ENCODE measurements at places on chromosomes 3 and 15.

GRCh38 chr3:66527246-66527645, 26.4 kb upstream of the LRIG1 start:
- no peak for DNase-seq

GRCh38 chr15:27260523-27260922, 289.5 kb downstream of the GABRG3 start:
- DNase-seq, result no peak

- no peak for DNase-seq
Observed at GRCh38 chr3:36823806-36824205, 59.5 kb upstream of the DCLK3 start.

- no peak for DNase-seq
Observed at GRCh38 chr3:163919154-163919553, 1159.1 kb downstream of the SI start.

DNA sequence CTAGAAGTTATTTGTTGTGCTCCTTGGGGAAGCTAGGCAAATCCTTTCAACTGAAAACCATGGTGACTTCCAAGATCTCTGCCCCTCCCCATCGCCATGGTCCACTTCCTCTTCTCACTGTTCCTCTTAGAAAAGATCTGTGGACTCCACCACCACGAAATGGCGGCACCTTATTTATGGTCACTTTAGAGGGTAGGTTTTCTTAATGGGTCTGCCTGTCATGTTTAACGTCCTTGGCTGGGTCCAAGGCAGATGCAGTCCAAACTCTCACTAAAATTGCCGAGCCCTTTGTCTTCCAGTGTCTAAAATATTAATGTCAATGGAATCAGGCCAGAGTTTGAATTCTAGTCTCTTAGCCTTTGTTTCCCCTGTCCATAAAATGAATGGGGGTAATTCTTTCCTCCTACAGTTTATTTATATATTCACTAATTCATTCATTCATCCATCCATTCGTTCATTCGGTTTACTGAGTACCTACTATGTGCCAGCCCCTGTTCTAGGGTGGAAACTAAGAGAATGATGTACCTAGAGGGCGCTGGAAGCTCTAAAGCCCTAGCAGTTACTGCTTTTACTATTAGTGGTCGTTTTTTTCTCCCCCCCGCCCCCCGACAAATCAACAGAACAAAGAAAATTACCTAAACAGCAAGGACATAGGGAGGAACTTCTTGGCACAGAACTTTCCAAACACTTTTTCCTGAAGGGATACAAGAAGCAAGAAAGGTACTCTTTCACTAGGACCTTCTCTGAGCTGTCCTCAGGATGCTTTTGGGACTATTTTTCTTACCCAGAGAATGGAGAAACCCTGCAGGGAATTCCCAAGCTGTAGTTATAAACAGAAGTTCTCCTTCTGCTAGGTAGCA, 657 bp downstream of the PATL2 start:
- peak; percentile 90 for DNase-seq

GRCh38 chr3:143601723-143602484, 246.4 kb downstream of the SLC9A9 start:
- DNase-seq, result no peak

DNA sequence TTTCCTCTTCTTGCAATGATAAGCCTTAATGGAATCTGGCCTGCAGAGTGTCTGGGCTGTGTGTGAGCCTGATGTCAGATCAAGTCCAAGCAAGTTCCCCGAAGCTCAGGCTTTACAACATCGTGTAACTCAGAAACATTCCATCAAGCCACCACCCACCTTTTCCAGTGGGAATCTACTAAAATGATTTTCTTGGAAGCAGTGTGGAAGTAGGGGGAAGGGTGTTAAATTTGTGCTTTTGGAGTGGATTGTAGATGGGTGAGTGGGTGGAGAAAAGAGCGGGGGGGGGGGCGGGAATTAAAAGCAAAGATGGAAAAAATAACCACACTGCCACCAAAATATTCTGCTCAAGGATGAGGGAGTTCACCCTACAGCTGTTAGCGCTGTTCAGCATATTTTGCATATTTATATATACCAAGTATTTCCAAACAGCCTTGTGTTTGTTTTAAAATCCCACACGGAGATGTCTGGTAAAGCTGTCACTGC, 53.6 kb downstream of the VGLL3 start:
- no peak for DNase-seq

GRCh38 chr3:65639444-65639843, 399.3 kb downstream of the MAGI1 start:
- DNase-seq, result no peak

- DNase-seq, result no peak
Observed at GRCh38 chr3:25046911-25047771, 380.9 kb upstream of the RARB start.

GRCh38 chr3:11373235-11373634, 101.0 kb downstream of the ATG7 start:
- no peak for DNase-seq

DNA sequence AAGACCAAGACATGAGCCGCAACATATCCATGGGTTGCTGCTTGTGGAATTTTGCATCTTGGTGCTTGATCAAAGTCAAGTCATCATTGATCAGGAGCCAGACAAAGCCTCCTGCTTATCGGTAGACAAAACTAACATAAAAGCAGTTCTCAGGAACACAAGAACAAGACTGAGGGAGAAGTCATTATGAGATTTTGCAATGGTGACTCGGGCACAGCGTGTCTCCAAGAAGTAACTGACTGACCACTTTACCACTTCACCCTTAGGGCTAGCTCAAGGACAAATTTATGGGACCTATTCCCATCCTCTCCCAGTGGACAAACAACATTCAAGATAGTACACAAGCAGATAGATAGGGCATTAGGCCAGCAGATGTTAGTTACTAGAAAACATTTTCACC, 68.1 kb upstream of the LIMD1 start:
- DNase-seq, result no peak

DNA sequence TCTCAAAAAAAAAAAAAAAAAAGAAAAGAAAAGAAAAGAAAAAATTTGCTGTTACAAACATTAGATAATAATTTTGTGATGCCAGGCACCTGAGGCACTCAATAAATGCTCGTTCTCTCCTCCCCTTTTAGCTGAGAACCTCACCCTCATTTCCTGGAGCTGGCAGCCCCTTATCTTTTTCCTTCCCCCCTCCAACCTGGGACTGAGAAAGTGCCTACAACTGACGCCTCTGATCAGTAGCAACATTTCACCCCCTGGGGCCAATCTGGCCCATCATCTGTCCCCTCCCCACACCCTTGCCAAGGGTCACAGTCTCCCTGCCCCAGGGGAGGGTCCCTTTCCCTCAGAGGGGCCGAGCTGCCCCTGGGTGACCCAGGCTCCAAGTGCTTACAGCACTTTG, 12.6 kb upstream of the RNU6-1 start:
- DNase-seq, result no peak

- no peak for DNase-seq
Observed at GRCh38 chr3:187519428-187519890, 150.7 kb downstream of the SST start.

- DNase-seq, result no peak
Observed at GRCh38 chr3:115787818-115788217, 164.5 kb downstream of the GAP43 start.

- no peak for DNase-seq
Observed at GRCh38 chr3:87120881-87121280, 106.2 kb upstream of the CHMP2B start.

Data from MV-4-11 (cell line).